ENCODE measurements at places on chromosomes 3 and 15.

DNA sequence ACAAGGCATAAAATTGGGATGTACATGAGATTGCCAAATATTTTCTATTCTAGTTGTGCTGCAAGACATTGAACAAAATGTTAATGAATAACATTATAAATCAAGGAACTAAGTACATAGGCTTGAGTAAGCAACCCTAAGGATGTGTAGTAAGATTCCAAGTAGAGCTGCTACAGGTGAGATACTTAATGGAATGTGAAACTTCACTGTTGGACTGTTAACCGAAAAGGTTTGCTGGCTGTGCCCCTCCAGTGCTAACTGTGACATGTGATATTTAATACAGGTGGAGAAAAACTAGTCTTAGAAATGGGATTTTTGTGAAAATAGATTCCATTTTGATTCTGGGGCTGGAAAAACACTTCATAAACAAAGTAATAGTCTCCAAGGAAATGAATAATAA is 52.4 kb downstream of the TSC22D2 start:
- DNase-seq = no peak

DNA sequence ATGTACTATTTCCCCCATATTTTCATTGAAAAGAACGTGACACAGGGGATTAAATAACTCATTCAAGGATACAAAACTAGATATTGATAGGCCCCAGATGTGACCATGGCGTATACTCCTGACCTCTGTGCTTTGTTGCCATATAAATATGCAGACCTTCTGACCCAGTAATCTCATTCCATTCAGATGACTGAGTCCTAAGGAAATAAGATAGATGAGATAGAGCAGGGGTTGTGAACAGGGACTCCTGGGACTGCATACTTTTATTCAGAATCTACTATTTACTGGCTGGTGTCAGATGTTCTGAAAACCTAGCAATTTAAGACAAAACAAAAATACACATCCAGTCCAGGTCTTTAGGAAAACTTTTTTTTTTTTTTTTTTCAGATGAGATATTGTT is 139.2 kb upstream of the MANF start:
- no peak for DNase-seq

DNA sequence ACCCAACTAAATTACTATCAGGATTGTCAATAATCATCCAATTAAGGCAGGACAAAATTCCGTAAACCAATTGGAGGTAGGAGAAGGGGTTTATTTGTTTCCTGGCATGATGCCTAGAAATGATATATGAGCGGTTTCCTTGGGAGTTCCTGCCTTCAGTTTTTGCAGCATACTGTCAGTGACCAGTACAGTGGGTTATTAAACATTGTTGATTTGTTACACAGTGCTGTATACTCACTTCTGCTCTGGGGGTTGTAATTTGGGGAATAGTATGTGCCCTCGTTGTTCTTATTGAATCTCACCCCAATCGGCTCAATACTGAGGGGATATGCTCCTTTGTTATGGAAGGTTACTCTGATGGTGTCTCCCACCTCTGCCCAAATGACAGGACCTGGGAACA is 22.2 kb downstream of the CP start:
- DNase-seq = no peak

- no peak for DNase-seq
Observed at GRCh38 chr3:130679218-130679617, 67.4 kb downstream of the PIK3R4 start.

GRCh38 chr15:45184562-45185041 is 3.2 kb downstream of the SHF start:
- DNase-seq = no peak

DNA sequence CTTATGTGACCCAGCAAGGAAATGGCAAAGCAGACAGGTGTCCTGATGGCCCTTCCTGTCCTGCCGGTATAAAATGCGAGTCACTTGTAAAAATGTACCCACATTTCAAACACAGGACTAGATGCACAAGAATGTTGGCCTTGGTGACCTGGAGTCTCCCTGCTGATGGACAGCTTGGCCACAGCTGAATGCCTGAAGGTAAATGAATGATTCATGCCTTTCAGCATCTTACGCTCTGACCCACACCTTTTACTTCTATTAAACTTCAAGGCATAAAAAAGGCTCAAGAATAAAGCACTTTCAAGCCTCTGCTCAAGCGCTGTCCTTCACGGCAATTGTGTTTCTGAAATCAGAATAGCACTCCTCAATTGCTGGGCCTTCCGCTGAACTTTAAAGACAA is 228.0 kb upstream of the SLCO3A1 start:
- no peak for DNase-seq

- no peak for DNase-seq
Observed at GRCh38 chr15:78654272-78654671, 13.3 kb upstream of the CHRNB4 start.

DNA sequence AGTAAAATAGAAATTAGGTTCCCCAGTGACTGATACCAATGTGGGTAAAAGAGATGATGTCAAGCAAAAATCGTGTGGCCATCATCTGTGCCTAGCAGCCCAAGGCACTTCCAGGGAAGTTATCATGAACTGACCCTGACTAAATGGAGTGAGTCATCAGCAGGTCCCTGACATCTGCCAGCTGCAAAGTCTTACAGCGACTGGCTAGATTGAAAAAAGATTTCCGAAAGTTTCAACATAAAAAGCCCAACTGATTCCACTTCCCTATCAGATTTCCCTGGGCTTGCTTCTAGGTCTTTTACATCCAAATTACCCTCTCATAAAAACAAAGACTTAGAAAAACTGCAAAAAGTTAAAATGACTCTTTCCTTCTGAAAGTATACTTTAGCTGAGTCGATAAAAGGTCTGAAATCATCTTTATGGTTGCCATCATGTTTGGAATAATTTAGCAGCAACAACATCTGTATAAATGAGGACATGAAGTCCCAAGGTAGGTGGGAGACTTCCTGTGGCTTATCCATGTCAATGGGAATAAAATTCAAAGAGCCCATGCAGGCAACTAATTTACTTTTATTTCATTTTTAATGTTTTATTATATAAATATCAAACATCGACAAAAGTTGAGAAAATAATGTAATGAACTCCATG is 342.8 kb downstream of the ERC2 start:
- DNase-seq = no peak

- no peak for DNase-seq
Observed at GRCh38 chr3:14450506-14450905, 48.1 kb downstream of the SLC6A6 start.

DNA sequence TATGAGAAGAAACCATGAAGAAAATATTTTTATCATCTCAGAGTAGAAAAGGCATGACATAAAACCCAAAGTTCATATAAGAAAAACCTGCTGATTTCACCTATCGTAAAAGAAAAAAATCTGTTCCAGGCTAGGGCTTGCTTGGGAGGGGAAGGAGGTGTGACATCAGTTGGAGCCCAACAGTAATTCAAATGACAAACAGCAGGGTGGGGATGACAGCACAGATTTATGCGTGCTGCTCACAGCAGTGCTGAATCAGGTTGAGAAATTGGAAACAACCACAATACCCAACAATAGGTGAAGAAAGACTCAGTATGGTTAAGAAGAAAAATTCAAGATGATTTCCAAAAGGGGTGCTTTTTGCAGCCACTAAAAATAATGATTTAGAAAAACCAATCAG is 172.4 kb downstream of the PDE8A start:
- no peak for DNase-seq

DNA sequence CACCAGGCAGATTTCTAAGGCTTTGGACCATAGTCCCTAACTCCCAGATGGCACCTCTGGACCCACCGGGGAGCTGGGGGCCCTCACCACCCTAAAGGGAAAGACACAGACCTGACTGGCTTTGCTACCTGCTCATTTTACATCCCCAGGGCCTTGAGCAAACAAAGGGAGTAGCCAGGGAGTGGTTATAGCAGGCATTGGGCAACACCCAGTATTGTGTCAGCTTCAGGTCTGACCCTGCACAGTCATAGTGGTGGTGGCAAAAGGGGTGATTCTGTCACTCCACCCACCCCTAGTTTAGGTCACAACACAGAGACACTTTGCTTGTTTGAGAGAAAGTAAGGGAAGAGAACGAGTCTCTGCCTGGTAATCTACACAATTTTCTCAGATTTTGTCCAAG is 352.5 kb downstream of the DIPK2A start:
- DNase-seq = no peak

DNA sequence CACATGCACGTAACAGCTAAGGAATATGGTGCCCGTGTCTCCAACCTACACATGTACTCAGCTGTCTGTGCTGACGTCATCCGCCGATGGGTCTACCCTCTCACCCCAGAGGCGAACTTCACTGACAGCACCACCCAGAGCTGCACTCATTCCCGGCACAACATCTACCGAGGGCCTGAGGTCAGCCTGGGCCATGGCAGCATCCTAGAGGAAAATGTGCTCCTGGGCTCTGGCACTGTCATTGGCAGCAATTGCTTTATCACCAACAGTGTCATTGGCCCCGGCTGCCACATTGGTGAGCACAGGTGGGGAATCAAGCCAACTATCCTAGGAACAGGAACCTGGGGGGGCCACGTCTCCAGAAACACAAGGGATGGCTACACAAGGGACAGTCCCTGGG is 5.3 kb downstream of the EIF2B5 start:
- DNase-seq = no peak

- no peak for DNase-seq
Observed at GRCh38 chr15:61680260-61681037, 379.8 kb downstream of the VPS13C start.

GRCh38 chr3:15409239-15409638 is 18.1 kb downstream of the METTL6 start:
- no peak for DNase-seq

GRCh38 chr3:39850716-39851032 is 41.3 kb downstream of the MYRIP start:
- no peak for DNase-seq

- DNase-seq = no peak
Observed at GRCh38 chr15:27166917-27167316, 195.9 kb downstream of the GABRG3 start.

DNA sequence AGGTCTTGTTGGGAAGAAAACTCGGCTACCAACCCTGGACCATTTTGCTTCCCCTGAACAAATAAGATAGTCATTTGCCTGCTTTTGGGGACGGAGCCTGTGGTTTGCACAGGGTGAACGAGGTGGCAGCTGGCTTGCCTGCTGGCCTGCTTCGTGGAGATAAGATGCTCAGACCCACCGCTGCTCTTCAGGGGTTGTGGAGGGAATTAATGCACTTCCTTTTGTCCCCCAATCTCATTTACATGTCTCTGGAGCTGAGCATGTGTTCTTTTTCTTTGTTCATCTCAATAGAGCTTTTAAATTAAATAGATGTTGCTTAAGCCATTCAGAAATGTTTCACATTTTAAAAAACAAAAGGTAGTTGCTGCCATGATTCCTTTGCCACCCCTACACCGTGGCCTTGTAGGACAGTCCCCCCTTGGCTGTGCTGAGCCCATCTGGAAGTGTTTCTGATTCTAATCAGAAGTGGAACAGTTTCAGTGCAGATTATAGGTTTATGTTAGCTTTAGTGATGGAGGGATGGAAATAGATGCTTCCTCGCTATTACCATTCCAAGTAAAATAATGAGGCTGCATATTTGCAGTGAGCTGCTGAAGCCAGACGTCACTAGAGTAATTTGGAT is 25.6 kb downstream of the APBA2 start:
- no peak for DNase-seq

- no peak for DNase-seq
Observed at GRCh38 chr3:126742057-126742456, 38.0 kb downstream of the CHCHD6 start.

DNA sequence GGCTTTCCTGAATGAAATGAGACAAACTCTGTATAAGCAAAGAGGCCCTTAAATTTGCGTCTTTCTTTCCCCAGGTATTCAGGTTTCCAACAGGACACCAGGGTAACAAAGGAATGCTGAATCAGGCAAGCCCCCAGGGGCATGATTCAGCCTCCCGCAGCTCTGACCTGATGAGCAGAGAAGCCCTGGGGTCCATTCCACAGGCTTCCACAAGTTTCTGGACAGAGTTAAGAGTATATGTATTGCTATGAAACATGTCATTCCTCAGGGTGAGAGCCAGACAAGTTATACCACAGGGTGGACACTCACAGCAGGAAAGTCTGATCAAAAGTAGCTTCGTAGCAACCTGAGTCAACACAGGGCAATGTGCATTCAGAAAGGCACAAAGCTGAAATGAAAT is 68.1 kb upstream of the CTNNB1 start:
- DNase-seq = no peak

DNA sequence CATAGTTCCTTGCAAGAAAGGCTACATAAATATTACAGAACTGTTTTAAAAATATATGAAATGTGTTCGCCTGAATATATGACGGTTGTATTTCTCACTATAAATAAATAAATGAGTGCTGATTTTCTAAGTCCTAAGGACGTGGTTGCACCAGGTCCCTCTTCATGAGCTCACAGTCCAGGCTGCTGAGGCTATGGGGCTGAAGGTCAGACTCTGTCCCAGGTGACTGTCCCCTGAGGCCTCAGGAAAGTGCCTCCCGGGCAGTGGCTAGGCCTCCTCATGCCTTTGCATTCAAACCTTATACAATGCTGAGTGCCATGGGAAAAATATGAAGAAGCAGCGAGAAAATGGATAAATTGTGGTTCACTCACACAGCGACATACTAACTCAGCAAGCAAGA is 43.5 kb upstream of the SSR3 start:
- no peak for DNase-seq

DNA sequence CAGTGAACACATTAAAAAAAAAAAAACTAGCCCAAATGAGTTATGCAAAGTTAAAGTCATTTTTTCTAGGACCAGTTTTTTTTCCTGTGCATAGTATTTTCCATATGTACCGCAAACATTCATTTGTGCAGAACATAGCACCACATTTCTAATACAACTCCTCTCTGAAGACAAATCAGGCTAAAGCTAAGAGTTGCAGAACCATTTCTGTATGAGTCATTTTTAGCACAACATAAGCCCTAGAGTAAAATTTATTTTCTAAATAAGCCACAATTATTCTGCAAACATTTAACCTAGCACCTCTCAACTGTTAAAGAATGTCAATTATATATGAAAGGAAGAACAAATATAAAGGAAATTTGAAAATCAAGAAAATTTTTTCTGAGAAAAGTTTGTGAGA is 375.8 kb downstream of the TIGIT start:
- DNase-seq = no peak

GRCh38 chr3:30578479-30578878 is 27.9 kb upstream of the TGFBR2 start:
- peak; percentile 42 for DNase-seq

GRCh38 chr3:27943106-27943505 is 221.0 kb upstream of the EOMES start:
- no peak for DNase-seq

GRCh38 chr3:56691165-56692000 is 8.3 kb upstream of the TASOR start:
- no peak for DNase-seq

GRCh38 chr3:180700941-180701340 is 21.7 kb upstream of the CCDC39 start:
- no peak for DNase-seq

GRCh38 chr15:27767918-27768640 is 331.0 kb downstream of the OCA2 start:
- no peak for DNase-seq

Measured in globus pallidus (tissue), 1 donor.